ENCODE measurements at places on chromosomes 11 and 22.

- no peak for DNase-seq
These were observed 19.8 kb upstream of the ABCC8 start for GRCh38 chr11:17496406-17496805.

GRCh38 chr22:37244114-37244921, at the start of gene RAC2:
TSS of gene RAC2 (minus strand) at chr22:37244269. CDS start at chr22:37244148, 121 bp downstream.
- DNase-seq: peak; percentile 86

GRCh38 chr11:61056981-61057380, 45.3 kb upstream of the CD5 start:
- no peak for DNase-seq

GRCh38 chr22:40932396-40932795, 18.8 kb upstream of the RBX1 start:
- no peak for DNase-seq

GRCh38 chr11:66467034-66467659, 442 bp downstream of the PELI3 start:
- peak; percentile 17 for DNase-seq

- peak; percentile 30 for DNase-seq
These were observed 58.2 kb upstream of the GNAZ start for GRCh38 chr22:23012081-23012622.

Measured in activated T-cell treated with anti-CD3 and anti-CD28 coated beads for 24 hours (primary cell).